Activated T-cell treated with anti-CD3 and anti-CD28 coated beads, Interleukin-2, amount 50 U/mL, for 48 hours (primary cell): ENCODE measurements at places on chromosomes 13 and 19.

GRCh38 chr19:55712804-55713631 is 25.2 kb downstream of the NLRP9 start:
- DNase-seq, result no peak

DNA sequence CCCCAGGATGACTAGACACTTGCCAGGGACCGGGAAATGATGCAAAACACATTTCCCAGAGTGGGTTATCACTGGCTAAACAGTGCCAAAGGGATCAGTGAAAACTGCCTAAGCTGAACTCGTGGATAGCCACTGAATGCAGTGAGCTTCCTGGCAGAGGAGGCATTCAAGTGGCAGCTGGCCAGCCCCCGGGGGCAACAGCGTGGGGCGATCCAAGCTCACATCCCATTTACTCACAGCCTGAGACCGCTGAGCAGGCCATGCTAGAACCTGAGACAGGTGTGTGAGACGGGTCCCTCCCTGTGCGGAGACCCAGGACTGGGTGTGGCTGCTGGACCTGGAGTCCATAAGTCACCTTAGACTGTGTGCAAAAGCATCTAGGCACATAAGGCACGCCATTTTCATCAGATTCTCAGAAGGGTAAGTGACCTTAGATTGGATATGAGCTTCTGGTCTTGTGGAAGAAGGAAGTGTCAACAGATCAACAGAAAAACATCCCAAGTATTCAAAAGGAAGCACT is 51.9 kb upstream of the SLC15A1 start:
- no peak for DNase-seq

DNA sequence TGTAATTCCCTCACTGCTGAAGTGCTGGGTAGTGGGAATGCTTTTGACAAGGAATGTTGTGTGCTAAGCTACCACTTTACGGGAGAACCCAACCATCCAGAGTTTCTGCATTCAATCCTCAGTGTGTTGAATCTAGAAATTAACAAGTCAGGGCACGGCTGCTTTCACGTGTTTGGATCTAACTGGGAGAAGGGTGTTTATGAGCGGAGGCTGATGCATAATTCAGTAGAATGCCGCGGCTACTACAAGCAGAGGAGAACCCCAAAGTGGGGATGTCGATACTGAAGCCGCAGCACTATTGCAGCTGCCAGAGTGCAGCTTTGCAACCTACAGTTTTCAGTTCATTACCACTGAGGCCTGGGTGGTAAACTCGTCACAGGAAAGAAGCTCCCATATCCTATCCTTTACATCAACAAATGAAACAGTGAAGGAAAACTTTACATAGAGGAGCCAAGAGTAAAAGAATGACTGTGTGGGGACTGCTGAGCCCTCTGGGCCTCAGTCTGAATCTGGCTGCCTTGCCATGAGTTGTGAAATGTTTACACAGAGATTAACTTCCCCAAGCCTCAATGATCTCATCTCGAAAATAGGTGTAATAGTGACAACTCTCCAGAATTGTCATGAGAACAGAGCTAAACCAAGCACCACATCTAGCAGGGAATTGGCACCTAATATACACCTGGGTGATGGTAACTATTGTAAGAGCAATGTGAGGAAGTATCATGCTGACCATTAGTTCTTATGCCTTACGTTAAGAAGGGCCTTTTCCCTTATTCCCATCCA is 531.7 kb downstream of the MYO16 start:
- DNase-seq, result no peak

DNA sequence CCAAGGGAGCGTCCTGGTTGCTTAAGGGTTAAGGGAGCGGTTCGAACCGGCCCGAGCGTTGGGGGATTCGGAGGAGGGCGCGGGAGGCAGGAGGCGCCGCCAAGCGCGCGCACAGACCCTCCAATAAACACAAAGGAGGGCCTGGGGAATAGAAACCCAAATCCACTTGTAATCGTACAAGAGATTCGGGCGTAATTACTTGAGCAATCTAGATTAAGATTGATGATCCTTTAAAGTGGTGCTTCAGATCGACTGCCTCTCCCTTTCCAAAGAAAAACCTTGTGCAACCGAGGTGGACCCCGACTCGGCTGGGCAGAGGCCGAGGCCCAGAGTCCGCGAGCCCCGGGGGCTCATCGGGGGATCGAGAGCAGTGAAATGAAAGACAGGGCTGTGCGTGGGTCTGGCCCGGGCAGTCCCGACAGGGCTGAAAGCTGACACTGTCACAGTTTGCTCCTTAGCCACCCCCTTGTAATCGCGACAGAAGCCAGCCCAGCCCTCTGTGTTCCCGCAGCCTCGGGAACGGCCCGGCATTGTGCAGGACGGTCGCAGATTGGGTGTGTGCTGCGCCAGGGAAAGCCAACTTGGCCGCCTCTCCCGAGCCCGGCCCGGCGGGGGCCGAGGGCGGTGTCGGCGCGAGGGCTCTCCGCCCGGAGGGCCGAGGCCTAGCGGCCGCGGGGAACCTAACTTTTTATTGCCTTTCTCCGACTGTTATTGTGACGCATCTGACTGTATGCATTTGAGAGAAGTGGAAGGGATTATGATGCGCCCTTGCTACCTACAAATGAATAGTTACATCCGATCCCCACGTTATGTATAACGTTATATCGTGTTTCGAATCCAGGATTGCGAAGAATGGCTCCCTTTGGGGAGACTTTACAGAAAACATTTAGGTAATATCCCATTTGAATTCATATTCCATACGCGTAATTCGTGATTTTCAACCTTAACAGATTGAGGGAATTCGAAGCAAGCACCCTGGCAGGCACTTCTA is 5.5 kb downstream of the MAB21L1 start:
- no peak for DNase-seq

DNA sequence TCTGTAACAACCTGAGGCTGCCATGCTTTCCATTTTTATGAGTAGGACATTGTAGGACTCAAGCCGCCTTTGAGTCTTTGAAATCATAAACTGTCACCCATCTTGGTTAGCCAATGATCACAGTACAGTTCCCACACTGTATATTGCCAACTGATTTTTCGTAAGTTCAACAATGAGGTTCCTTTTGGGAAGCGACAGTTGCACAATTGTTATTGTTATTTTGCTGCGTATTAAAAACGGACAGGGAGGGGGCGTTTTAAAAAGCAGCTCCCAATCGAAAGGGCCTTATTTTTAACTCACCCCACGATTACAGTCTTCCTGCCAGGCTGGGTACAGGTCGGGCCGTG is 601 bp downstream of the SLC46A3 start:
- DNase-seq, result no peak
